ENCODE measurements at places on chromosomes 12 and 14. TPM values are rescaled to one million over a fixed set of nuclear protein-coding genes. Genes with fewer than 3 reads are reported as not detected.

DNA sequence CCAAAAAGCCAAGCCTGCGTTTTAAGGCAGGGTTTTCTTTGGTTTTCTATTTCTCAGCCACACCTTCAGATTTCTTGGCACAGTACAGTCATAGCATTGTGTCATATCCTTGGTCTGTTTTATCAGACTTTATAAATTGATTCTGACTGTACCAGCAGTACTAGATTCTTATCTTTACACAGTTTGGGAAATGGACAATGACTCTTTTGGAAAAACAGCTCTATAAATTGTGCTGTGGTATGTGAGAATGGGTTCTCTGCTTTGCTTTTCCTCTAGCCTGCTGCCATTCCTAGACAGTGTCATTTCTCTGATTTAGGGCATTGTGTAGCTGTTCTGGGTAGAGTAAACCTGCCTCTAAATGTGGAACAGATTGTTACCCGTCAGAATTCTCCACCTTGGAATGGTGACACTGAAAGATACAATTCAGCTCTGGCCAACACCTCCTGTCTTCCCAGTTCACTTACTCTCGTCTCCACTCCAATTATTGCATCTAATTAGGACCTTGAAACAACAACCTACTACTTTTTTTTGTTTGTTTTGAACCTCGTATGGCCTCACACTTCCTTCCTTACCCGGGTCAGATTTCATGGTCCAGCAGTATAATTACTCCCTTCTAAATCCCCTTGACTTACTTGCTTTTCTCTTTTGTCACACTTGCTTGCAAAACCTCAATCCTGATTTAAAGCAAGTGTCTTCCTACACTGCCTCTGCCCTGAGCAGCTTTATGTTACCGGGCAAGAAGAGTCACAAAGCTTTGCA lies 226.3 kb downstream of the ERC1 start:
- H3K4me1 ChIP-seq = no peaks in the 10 kb centered on the region
- H3K27me3 ChIP-seq = no peaks in the 10 kb centered on the region
- H3K4me3 ChIP-seq = no peak overlapping the region
- no peaks in the 10 kb centered on the region for H3K36me3 ChIP-seq

DNA sequence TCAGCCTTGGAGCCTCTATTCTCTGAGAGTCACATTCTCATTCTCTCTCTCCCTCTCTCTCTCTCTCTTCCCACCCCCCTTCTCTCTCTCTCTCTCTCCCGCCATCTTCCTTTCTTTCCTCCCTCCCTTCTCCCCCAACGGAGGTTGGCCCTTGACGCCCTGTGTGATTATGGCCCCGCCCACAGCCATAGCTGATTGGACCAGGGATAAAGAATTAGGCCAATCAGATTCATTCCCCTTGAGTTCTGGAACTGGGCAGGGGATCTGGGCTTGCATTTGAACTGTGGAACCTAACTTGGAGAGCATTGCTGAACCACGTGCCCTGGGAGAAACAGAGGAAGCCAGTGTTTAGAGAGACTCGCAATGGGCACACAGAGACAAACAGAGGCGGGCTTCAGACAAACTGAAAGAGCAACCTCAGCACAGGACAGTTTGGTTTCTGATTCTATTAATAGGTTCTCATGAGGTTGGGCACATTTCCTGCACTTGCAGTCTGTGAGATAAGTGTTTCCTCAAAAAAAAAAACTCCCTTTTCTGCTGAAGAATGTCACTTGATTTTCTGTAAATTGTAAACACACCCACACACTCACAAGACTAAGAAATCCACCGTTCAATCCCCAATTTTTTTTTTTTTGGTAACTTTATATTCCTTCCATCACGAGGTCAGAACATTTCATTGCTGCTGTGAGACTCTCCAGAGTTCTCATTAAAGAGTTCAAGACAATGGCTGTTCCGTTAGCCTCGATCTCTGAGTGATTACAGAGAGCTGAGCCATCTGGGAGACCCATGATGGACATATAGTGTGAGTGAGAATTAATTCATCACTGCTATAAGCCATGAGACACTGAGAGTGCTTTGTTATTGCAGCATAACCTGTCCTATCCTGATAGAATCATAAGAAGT lies 3.5 kb upstream of the P2RX7 start:
- H3K36me3 ChIP-seq = peaks cover 4% of the 10 kb centered on the region
- peak; percentile 83 for DNase-seq
- H3K4me1 ChIP-seq = peaks cover 63% of the 10 kb centered on the region
- H3K27ac ChIP-seq = peak overlapping the region; percentile 99

DNA sequence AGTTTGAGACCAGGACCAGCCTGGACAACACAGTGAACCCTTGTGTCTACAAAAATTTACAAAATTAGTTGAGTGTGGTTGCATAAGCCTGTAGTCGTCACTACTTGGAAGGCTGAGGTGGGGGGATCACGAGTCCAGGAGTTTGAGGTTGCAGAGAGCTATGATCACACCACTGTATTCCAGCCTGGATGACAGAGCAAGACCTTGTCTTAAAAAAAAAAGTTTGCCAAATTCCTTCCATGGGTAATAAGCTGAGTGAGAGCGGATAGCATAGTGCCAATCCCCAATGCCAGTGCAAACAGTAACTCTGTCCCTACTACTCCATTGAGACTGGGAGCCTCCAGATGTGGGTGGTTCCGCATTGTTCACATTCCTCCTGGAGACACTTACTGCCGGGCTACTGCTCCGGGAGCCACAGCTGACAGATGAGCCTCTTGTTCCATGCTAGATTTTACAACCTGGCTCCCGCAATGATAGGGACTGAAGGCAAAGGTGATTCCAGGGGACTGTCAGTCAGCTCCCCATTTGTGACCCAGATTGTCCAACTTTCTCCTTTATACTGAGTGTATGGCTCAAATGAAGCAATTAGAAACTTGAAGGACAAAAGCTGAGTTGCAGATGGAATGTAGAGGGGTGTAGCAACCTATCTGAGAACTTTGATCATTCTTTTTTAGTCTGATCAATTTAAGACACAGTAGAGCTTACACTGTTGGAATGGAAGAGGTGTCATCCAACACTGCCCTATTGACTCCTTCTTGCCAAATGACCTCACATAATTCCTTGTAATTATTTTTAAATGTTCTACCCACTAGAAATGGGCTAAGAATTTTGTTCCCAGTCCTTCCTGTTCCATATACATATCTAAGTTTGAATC lies 13.4 kb upstream of the FRMD6 start:
- DNase-seq = no peak
- H3K4me3 ChIP-seq = no peak overlapping the region
- H3K36me3 ChIP-seq = no peaks in the 10 kb centered on the region
- peaks cover 22% of the 10 kb centered on the region for H3K27me3 ChIP-seq
- H3K4me1 ChIP-seq = no peaks in the 10 kb centered on the region
- H3K27ac ChIP-seq = no peak overlapping the region

DNA sequence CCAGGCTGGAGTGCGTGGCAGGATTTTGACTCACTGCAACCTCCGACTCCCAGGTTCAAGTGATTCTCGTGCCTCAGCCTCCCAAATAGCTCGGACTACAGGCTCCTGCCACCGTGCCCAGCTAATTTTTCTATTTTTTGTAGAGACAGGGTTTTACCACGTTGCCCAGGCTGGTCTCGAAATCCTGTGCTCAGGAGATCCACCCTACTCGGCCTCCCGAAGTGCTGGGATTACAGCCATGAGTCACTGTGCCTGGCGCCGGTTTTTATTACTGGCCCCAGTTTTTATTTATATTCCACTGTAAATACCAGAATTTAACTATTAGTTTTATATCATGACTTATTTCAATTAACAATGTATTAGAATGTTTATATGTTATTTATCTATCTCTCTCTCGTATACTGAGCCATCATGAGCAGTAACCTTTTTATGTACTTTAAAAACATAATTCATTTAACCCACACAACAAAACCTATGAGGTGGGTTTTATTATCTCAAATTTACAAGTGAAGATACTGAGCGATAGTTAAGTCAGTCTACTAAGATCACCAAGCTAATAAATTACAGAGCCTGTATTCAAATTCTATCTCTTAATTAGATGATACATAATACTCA lies 47.8 kb downstream of the HECTD1 start:
- H3K4me1 ChIP-seq = no peaks in the 10 kb centered on the region
- no peak overlapping the region for H3K4me3 ChIP-seq
- H3K36me3 ChIP-seq = peaks cover 17% of the 10 kb centered on the region
- DNase-seq = no peak

GRCh38 chr12:77766224-77766623 lies 64.5 kb upstream of the NAV3 start:
- H3K36me3 ChIP-seq = no peaks in the 10 kb centered on the region
- H3K27ac ChIP-seq = no peak overlapping the region
- no peak overlapping the region for H3K4me3 ChIP-seq
- H3K4me1 ChIP-seq = no peaks in the 10 kb centered on the region
- no peak for DNase-seq
- H3K27me3 ChIP-seq = no peaks in the 10 kb centered on the region

DNA sequence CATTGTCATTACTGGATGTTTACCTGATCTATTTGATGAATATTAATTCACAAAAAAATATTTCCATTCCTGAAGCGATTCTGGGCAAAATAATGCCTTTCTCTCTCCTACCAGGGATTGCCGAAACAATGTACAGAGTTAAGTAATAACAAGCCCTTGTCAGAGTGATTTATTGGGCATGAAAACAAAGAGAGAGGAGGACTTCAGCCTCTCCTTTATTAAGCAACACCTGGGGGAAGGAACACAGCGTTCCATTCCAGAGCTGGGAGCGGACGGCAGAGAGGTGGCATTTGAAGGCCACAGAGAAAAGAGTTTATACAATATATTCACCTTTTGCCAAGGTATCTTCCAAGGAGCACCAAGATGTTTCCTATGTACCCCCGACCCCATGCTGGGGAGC lies 165.8 kb downstream of the KSR2 start:
- H3K27ac ChIP-seq = no peak overlapping the region
- H3K4me3 ChIP-seq = no peak overlapping the region
- no peaks in the 10 kb centered on the region for H3K36me3 ChIP-seq
- no peak for DNase-seq
- peaks cover 2% of the 10 kb centered on the region for H3K27me3 ChIP-seq

DNA sequence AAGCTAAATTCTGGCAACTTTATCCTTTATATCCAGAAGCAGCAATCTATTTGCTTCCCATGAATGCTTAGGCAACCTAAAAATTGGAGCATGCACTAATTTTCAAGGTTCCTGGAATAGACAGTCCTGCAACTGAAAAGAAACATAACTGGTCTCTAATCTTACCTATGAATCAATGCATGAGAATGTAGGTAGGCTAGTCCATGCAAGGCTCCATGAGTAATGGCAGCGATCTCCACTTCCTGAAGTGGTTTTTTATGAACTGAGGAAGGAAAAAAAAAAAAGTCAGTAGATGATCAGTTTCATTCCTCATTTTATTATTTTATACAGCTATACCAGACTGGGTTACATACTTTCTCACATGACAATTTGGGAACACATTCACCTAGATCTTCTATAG lies 102.0 kb downstream of the PEBP1 start:
- H3K4me3 ChIP-seq = no peak overlapping the region
- H3K36me3 ChIP-seq = peaks cover 43% of the 10 kb centered on the region
- DNase-seq = no peak
- H3K27ac ChIP-seq = no peak overlapping the region
- H3K4me1 ChIP-seq = peaks cover 14% of the 10 kb centered on the region

Gene ANO4
- total RNA-seq = not detected

Gene SDR9C7
- not detected for total RNA-seq

Gene KLRB1
- 17.1 TPM for total RNA-seq
